ENCODE measurements at places on chromosomes 13 and 19.

DNA sequence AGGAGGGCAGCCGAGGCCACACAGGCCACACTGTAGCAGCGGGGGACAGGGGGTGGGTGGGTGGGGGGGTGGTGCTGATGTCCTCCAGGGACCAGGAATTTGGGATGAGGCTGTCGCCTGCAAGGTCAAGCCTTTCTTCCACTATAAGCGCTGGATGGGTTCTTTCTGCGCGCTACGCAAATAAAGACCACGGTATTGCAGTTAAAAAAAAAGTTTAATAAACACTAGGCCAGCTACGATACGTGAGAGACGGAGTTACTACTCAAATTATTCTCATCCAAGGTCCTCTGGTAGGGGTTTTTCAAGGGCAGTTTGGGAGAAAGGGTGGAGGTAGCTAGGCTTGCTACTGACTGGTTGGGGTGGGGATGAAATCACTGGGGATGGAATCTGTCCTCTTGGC, 508 bp upstream of the ZNF44 start:
- no peak for DNase-seq

DNA sequence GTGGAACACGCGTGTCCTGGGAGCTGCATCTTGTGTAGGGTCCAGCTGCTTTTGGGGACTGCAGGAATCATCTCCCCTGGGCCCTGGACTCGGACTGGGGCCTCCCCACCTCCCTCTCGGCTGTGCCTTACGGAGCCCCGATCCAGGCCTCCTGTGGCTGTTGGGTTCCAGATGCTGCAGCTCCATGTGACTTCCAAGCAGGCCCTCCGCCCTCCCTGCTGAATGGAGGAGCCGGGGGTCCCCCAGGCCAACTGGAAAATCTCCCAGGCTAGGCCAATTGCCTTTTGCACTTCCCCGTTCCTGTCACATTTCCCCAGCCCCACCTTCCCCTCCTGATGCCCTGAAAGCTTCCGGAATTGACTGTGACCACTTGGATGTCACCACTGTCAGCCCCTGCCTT, 6.2 kb upstream of the PGLS start:
- no peak for DNase-seq

GRCh38 chr19:9818734-9819595, at the start of gene FBXL12:
FBXL12 (minus strand) TSS chr19:9819079; CDS start chr19:9818813, 266 bp downstream.
- DNase-seq, result peak; percentile 100

DNA sequence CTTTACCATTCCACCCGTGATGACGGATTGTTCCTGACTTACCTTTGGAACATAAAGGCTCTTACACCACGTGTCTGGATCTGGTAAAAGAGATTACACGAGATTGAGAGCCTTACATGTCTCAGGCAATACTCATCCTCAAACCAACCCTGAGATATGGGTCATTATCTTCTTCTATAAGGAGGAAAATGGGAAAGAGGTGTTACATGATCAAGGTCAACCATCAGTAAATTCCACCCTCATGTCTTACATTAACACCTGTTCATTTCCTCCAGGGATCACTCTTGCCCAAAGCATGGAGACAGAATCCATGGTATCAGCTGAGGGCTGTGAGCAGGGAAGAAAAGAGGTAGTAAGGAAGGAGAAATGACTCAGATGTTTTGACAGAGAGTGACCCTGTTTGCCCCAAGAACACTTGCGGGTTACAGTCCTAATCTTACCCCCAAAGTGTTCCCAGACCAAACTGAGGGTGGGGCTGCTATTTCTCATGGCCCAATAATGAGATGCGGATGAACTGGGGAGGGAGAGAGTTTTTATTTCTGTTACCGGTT, 19.6 kb downstream of the LILRB4 start:
- no peak for DNase-seq

GRCh38 chr13:72062566-72062965, 195.6 kb upstream of the DACH1 start:
- no peak for DNase-seq

DNA sequence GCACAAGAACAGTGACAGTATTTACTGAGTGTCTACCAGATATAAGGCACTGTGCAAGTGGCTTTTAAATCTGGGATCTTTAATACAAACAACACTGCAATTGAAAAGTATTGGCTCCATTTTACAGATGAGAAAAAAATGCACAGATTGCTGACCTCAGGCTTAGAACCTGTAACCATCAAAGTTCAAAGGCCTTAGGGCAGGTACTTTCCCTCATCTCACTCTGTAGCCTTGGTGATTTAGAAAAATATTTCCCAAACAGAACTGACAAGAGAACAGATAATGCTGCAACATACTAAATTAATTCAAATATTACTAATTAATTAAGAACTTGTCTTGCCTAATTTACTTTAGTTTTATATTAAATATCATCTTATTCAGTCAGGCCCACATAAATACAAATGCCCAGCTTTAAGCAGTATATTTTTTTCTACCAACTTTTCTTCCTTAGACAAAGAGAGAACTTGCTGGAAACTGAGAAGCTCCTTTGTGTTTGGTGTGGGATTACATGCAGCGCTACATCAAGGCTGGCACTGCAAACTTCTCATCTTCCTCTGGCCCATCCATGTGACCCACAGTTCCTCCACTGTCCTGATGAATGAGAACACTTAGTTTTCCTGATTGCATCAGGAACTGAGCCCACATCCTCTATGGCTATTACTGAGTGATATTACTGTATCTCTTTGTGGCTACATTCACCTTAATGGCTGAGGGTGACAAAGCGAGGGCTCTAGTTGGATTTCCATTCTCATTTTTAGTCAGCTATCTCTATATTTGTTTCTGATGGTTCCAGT, 302.1 kb downstream of the ENOX1 start:
- DNase-seq, result no peak
